Caki2 (cell line): ENCODE measurements at places on chromosomes 2 and 18.

GRCh38 chr2:61950571-61951315 lies 45.3 kb downstream of the COMMD1 start:
- no peak for DNase-seq

DNA sequence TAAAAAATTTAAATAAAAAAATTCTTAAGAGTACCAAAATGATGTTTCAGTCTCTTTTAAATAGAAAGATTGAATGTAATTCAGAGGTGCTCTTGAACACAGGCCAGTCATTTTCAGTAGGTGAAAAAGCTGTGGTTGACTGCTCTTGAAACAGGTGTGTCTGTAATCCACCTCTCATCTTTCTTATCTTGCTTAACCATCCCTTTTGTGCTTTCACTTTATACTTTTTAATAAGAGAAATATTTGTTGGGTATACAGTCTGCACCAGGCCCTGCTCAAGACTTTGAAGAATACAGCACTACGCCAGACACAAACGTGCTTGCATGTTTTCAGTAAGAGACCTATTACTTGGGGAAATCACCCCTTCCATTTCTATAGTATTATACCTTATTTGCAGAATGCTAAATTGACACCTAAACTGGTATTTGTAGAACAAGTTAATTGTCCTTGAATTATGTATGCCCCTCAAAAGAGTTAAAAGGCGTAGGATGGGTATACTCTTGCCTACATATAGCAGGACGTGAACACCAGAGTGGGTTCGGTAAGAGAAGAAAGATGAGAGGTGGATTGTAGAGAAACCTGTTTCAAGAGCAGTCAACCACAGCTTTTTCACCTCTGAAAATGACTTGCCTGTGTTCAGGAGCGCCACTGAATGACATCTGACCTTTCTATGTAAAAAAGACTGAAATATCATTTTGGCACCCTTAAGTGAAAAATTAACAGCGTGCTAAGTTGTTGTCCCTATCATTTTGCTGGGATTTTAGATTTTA lies 4.0 kb upstream of the RTN4 start:
- no peak for DNase-seq

GRCh38 chr2:42602876-42603219 lies 34.4 kb downstream of the MTA3 start:
- DNase-seq, result no peak

DNA sequence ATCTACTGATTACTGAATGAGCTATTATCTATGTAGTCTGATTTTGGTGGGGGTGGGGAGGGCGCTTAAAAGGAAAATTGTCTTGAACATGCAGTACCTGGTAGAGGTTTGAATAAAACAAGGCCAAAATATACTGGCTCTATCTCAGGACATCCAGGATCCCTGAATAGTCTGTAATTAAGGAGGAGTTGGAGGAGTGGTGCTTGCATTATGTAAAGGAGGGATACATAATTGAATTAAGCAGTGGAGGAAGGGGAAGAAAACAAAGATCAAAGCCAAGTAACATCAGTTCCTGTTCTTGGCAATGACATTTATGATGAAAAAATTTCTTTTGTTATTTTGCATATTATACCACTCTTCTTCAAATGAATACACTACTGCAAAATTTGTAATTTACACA lies 539.4 kb upstream of the ZEB2 start:
- DNase-seq, result no peak

- DNase-seq, result no peak
Observed at GRCh38 chr2:15485949-15486348, 75.2 kb downstream of the NBAS start.

- DNase-seq, result no peak
Observed at GRCh38 chr2:238027058-238027457, 33.7 kb upstream of the SCLY start.

DNA sequence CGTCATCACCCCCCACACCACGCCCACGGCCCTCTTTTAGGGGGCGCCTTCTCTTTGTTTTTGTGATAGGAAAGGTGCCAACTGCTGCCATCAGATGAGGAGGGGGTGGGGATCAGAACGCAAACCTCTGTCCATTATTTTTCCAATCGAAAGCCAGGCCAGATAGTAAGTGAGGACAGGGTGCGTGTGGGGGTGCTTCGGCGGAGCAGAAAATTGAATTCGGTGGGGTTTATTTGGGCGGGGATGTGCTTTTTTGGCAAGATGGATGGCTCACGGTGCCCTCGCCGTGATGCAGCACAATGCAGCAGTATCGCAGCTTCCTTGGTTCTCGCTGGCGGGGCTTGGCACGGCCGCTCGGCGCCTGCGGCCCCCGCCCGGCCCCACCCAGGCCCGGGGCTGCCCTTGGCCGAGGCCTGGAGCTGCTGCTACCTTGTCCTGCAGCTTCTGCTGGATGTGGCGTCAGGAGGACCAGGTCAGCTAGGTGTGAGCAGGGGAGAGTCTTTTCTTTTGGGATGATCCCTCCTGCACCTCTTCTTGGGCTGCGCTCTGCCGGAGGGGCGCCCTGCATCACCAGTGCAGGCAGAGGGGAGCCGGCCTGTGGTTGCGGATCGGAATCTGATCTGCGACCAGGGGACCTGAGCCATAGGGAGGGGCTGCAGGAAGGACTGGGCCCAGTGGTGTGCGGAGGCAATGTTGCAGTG lies 1.3 kb downstream of the SPTBN1 start:
- peak; percentile 63 for DNase-seq

- peak; percentile 34 for DNase-seq
Observed at GRCh38 chr2:156083763-156084493, 248.6 kb downstream of the NR4A2 start.

DNA sequence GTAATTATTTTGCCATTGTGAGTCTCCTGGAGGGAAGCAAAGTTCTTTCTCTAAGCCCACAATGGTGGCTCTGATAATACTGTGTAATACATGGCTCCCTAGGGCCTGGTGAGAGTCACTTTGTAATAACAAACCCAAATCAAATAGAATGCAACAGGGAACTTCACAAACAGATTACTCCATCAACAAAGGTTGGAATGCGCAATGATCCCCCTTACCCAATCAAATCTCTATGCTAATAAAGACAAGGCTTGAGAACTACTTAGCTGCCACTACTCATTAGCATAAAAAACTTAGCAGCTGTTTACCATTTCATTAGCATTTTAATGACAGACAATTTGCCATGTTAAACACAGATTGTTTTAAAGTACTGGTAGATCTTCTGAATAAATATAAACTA lies 285.6 kb upstream of the SESTD1 start:
- no peak for DNase-seq

GRCh38 chr2:174967691-174968260 lies 37.4 kb downstream of the CHN1 start:
- no peak for DNase-seq

GRCh38 chr2:145961846-145962245 lies 1441.9 kb upstream of the ZEB2 start:
- DNase-seq, result no peak

- DNase-seq, result no peak
Observed at GRCh38 chr2:132515010-132515409, 98.4 kb downstream of the GPR39 start.

DNA sequence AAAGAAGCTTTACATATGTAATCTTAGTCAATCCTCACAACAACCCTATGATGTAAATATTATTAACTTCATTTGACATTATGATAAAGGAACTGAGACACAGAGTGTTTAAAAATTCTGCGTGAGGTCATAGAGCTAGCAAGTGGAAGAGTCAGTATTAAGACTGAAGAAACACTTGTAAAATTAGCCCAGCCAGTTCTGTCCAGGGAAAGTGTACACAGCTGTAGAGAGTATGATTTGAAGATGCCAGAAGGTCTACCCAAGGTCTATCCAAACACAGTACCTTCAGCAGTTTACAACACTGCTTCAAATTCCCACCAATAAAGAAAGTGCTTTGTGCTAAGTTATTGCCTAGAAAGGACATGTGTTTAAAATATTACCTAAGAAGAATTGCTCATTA lies 51.7 kb upstream of the ITPRID2 start:
- DNase-seq, result no peak

- no peak for DNase-seq
Observed at GRCh38 chr2:235670974-235671787, 177.3 kb downstream of the AGAP1 start.

- no peak for DNase-seq
Observed at GRCh38 chr18:78659748-78660147, 319.9 kb upstream of the SALL3 start.

DNA sequence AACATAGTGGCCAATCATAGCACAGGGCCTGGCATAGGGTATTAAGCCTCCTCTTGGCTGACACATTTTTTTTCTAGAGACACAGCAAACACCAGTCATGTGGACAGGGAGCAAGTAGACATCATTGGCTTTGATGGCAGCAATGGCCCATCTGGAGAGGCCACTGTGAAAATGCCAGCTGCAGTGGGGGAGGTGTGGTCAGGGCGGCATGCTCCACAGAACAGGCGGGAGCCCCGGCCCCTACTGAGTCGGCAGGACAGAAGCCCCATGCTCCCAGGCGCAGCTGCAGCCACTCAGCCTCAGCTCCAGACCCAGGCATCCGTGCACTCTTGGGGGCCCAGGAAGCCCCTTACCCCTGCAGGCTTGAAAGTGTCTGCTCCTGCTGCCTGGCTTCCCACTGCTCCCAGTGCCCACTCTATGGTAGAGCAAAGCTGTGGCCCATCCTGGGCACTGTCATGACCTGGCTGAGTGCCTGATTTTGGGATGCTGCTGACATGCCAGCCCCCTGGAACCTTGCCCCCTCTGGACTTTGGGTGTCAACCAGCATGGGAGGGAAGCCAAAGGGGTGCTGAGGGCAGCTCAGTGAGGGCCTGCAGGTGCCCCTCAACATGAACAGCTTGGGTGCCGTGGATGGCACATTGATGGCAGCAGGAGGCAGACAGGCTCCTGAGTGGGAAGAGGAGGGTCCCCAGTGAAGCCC lies 23.3 kb upstream of the UBE2F start:
- no peak for DNase-seq

- no peak for DNase-seq
Observed at GRCh38 chr2:4272261-4272858, 569.0 kb downstream of the DCDC2C start.

DNA sequence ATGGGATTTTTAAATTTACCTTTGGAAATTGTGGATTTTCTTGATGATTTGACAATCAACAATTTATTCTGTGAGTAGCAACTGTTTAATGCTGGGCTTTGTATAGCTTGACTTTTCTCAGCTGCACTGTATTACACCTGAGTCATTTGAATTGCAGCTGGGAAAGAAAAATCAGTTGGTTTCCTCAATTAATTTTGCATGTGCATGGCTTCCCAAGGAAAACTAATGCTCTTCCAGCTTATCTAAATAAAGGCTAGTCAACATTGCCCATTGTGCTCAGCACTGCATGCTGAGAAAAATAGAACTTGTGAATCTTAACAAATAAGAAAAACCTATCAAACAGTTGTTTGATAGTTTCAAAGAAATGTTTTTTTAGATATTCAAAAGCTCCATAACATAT lies 268.3 kb upstream of the CDH20 start:
- DNase-seq, result no peak
